ENCODE measurements at places on chromosomes 6 and 20.

DNA sequence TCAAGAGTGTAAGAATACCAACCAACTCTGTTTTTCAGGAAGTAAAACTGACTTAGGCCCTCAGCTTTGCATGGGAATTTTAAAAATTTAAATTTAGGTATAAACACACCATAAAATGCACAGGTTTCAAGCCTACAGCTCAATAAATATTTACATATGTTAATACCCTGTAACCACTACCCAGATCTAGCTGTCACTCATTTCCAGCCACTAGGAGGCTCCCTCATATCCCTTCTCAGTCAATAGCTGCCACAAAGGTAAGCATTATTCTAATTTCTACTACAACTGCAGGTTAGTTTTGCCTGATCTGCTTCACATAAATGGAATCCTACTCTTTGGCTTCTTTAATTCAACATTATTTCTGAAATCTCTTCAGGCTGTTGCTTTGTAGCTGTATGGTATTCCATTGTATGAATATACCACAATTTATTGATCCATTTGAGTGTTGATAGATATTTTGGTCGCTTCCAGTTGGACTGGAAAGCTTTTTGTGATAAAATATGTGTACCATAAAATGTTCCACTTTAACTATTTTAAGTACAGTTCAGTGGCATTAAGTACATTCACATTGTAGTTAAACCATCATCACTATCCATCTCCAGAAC, 32.5 kb upstream of the MEI4 start:
- no peak for DNase-seq

DNA sequence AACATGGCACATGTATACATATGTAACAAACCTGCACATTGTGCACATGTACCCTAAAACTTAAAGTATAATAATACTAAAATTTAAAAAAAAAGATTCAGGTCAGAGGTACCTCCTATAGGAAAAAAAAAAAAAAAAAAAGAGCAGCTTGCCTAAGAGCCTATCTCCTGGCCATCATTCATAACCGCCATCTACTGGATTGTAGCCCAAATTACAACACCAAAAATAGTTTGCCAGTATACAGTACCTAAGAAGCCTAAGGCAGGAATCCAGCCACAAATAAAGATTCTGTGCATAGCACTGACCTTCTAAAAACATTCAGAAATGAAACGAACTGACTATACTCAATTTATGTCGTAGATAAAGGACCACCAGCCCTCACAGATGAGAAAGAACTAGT, 438.4 kb upstream of the ADGRB3 start:
- no peak for DNase-seq

GRCh38 chr6:169501777-169502313, 200.0 kb downstream of the WDR27 start:
- no peak for DNase-seq

DNA sequence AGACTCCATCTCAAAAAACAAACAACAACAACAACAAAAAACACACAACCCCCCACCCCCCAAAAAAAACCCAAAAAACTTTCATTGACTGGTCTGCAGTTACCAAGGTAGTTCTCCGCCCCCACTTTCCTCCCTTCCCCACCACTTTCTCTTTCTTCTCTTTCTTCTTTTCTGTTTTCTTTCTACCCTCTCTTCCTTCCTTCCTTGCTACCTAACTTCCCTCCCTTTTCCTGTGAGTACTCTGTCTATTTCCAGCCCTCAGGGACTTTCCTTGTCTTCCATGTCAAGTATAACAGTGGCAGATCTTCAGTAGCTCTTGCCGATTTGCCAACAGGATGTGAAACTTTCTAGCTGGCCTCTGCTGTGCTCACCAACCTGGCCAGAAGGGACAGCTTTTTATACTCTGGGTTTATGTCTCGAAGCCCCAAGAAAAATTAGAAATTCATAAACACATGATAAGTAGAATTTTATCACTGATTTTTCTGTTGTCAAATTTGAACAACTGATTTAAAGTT, 399.5 kb downstream of the QKI start:
- DNase-seq = no peak

DNA sequence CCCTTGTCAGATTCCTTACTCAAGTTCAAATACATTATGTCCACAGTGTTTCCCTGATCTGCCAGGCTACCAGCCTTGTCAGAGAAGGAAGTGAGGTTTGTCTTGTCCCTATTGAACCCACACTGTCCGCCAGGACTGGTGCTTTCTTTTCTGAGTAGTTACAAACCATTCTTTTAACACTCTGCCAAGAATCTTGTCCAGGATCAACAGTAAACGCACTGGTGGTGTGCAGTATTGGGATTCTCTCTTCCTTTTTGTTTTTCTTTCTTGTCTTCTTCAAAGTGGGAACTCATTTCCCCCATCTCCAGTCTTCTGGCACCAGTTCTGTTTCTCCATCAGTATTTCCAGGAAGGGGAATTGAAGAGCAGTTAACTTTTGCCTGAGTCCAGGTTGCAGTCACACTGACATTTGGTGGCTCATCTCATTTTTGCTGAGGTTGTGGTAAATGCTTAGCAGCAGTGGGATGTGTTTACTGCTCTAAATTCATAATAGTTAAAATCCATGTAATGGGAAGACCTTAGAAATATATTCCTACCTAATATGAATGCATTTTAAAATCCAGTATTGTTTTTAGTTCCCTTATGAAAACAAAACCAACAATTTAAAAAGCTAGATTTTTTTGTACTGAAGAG, 295.3 kb downstream of the PRL start:
- no peak for DNase-seq

- DNase-seq = no peak
Observed at GRCh38 chr6:88141561-88142296, 24.4 kb downstream of the CNR1 start.

GRCh38 chr6:34110610-34111009, 35.3 kb downstream of the GRM4 start:
- no peak for DNase-seq

- DNase-seq = no peak
Observed at GRCh38 chr20:21323640-21324039, 20.5 kb downstream of the XRN2 start.

- no peak for DNase-seq
Observed at GRCh38 chr6:32658268-32658897, 8.1 kb downstream of the HLA-DQB1 start.

- no peak for DNase-seq
Observed at GRCh38 chr6:32906539-32906938, 34.3 kb downstream of the HLA-DMB start.

GRCh38 chr20:34956041-34956458, 382 bp downstream of the MYH7B start:
- no peak for DNase-seq

Data from DMS79 treated with DMSO at 0.1 percent for 48 hours (cell line).